AG10803 (cell line): ENCODE measurements at places on chromosomes 16 and 17.
A peak's percentile ranks its signal among the peaks of the same experiment; 100 is the strongest.

GRCh38 chr16:62149631-62150030, 113.4 kb upstream of the CDH8 start:
- DNase-seq = peak; percentile 21

- DNase-seq = no peak
These were observed 86.8 kb upstream of the SOX9 start for GRCh38 chr17:72034000-72034399.

GRCh38 chr16:23821875-23822688, 13.7 kb upstream of the PRKCB start:
- no peak for DNase-seq

GRCh38 chr17:46726206-46726605, 92.3 kb downstream of the WNT3 start:
- DNase-seq = peak; percentile 38

DNA sequence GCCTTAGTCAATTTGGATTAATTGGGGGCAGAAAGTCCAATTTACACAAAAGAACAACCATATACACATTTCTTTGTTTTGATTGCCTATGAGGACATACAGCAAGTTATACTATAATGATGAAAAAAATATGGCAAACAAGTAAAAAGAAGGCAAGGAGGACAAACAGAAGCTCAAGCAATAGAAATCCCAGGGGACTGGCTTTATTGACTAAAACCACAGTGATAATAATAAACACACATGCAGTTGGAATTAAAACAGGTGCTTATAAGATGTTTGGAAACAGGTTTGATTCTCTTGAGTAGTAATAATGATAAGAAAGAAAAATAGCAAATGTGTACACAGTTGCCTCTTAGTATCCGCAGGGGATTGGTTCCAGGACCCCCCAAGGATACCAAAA, 176.4 kb downstream of the SHISA9 start:
- no peak for DNase-seq

DNA sequence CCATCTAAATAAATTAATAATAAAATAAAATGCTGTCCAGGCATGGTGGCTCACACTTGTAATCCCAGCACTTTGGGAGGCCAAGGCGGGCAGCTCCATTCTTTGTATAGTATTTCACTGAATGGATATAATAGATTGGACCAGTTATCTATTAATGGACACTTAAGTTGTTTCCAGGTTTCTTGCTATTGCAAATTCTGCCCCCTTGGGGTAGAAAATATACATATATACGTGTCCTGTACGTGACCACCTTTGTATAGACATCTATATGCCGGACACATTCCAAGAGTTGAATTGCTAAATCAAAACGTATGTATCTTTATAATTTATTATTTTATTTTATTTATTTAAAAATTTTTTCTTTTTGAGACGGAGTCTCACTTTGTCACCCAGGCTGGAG, 3.9 kb upstream of the EXOC7 start:
- no peak for DNase-seq

- no peak for DNase-seq
These were observed 25.1 kb downstream of the CD300LG start for GRCh38 chr17:43871946-43872690.
